ENCODE measurements at places on chromosomes 2 and 18.

DNA sequence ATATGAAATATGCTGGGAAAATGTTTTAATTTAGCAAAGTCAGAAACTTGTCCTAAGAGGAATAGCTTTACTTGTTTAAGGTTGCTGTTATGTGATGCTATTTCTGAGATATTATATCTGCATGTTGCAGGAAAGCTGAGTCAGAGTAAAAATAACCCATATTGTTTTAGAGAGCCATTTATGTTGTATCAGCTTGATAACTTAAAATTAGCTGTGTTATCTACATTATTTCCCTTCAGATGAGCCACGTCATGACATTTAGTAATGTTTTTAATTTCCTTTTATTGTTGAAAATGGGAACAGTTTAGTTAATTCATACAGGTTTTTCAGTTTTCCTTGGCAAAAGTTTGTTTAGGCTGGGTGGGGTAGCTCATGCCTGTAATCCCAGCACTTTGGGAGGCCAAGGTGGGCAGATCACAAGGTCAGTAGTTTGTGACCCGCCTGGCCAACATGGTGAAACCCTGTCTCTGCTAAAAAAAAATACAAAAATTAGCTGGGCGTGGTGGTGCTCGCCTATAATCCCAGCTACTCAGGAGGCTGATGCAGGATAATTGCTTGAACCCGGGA lies 55.8 kb downstream of the TTC27 start:
- DNase-seq, result no peak

GRCh38 chr2:53752385-53752784 lies 15.2 kb upstream of the CHAC2 start:
- no peak for DNase-seq

DNA sequence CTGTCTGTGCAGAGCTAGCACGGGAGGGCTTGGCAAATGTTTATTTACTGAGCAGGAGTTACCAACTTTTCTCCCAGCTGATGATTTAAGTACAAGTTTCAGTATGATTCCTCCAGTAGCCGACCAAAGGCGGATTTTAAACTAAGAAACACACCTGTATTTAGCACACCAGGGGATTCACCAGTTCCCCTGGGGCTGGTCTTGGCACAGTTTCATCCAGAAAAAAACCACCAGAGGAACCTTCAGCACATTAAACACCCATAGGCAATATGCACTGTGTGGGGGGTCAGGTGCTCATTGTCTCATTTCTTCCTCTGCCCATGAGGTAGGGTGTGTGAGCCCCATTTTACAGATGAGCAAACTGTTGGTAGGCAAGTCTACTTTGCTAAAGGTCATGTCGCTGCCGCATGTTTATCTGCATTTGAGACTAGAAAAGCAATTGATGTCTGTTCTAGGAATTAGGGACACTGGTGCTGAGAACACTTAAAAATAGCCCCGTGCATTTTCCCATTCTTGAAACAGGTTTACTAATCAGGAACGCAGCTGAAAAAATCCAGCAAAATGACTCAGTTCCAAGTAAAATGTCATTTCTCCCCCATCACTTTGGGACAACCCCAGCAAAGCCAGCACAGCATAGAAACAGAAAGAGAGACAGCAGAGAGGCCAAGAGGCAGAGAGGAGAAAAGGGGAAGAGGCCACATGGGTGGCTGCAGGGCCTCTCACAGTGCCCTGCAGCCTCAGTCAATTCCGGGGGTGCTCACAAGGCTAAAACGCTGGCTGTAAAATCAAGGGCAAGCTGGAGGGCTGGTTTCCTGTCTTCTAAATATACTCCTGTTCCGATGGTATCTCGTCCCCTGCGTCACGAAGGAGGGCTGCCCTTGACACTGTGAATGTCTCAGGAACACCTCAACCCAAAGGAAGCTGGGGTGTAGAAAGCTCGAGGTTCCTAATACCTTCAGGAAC lies 166.8 kb upstream of the ID2 start:
- DNase-seq, result no peak

GRCh38 chr2:104120171-104120570 lies 733.7 kb upstream of the POU3F3 start:
- no peak for DNase-seq

DNA sequence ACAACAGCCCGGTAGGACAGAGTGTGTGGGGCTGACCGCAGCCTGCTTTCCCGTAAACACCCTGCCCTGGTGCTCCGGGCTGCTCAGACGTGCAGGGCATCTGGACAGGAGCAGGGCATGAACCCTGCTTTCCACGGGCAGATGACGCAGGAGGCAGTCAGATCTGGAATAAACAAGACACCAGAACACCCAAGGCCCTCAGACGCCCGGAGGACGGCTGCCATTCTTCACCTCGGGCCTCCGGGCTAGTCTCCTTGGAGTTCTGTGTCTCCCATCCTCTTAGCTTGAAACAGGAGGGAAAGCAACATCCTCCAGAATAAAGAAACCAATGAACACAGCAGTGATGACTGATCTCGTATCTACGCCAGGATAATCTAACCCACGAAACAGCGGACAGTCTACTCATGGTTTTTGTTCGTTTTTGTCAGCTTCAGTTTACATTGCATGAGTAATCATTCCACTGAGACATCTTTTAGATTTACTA lies 7.3 kb downstream of the PXDN start:
- DNase-seq, result no peak

DNA sequence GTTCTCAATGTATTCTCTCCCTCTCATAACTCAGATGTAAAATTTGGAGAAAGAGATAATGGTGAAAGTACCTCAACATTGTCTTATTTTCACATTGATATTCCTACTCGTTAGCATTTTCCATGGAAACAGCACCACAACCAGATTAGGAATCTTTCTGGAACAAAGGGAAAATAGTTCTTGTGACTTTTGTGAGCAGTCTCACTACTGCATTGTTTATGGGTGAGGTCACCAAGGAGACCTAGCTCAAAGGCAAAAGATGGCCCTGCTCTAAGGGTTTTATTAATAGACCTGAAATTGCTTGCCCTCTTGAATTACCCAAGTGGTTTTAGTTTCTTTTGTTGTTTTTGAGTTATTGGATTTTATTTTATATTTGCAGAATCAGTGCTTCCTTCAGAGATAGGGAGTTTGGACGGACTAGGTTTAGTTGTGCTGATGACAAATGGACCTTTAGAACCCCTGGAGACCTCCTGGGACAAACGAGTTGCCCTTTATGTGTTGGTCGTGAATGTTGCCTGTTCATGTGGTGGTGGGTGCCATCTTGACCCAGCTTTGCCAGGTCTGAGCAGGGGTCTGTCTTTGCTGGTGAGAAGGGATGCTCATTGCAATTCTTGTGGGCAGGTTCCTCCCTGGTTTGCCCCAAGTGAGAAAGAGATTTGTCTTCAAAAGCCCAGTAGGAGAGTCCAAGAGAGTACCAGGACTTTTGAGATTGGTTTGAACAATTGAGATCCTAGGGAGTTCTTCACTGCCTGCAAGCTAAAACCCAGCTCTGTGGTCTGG lies 58.1 kb downstream of the INPP4A start:
- no peak for DNase-seq

- peak; percentile 74 for DNase-seq
Measured at GRCh38 chr2:46650556-46651001, 171.2 kb downstream of the TMEM247 start.
